Heart left ventricle (tissue), 16 donors: ENCODE measurements at places on chromosomes 3 and 15.

DNA sequence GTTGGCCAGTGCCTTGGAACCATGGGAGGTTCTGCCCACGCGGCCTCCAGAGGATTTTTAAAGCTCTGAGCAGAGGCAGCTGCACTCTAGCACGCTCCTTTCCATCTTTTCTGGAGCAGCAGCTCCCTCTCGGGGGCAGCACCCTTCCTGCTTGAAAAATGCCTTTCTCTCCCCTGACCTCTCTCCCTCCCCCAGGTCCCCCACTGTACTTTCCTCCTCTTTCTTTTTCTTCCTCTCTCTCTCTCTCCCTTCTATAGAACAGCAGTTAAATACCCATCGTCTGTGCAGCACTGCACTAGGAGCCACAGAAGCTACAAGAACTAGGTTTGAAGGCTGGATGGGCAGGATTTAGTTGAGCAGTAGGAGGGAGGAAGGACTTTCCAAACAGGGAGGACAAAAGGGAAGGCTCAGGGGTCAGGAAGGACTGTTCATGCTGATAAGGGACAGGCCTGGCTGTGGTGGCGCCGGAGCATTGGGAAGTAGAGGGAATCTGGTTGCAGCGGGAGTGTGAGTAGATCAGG lies 4.4 kb downstream of the ALPK3 start:
- DNase-seq: peak; percentile 55

DNA sequence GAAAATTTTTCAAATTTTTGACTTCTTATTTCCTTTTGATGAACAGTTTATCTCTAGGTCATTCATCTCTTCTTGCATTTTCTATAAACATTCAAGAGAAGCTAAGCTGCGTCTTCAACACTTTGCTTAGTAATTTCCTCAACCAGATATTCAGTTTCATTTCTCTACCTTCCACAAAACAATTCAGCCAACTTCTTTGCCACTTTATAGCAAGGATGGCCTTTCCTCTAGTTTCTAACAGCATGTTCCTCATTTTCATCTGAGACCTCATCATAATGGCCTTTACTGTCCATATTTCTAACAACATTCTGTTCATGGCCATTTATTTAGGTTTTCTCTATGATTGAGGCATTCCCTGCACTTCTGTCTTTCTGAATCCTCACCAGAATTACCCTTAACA lies 90.0 kb downstream of the ARIH1 start:
- DNase-seq: no peak

DNA sequence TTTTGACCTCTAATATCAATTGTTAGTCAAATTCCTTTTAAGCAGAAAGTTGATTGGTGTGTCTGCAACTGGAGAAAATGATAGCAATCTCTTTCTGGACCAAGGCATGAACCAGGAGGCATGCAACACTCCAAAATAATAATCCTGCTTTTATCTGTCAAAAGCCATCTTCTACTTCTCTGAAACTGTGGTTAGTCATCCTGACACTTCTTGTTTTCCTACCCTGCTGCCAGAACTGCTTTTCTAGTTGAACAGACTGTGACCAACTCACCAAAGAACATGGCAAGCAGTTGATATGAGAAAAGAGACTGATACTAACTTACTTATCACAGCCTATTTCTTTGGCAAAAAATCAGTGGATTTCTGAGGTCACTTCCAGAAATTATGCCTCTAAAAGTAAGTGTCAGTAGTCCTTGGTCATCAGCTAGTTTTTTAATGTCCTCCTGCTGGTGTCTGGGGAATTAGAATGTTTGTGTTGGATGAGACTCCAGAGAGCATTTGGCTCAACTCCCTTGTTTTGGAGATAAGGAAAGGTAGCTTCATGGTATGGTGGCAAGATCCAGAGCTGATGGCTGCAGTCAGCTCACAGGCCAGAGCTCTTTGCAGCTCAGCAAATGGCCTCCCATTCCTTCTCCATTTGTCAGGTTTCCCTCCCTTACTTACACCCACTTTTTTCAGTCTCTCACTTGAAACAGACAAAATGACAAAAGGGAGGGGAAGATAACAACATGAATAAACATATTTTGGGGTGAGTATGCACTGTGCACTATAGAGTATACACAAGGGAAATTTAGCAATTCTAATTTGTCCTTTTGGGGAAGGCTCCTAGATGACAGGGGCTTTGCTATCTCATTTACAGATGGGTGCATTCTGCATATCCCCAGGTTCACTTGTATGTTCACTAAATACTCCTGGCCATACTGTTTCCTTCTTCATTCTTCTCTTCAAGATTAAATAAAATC lies 7.0 kb downstream of the CRYGS start:
- no peak for DNase-seq

DNA sequence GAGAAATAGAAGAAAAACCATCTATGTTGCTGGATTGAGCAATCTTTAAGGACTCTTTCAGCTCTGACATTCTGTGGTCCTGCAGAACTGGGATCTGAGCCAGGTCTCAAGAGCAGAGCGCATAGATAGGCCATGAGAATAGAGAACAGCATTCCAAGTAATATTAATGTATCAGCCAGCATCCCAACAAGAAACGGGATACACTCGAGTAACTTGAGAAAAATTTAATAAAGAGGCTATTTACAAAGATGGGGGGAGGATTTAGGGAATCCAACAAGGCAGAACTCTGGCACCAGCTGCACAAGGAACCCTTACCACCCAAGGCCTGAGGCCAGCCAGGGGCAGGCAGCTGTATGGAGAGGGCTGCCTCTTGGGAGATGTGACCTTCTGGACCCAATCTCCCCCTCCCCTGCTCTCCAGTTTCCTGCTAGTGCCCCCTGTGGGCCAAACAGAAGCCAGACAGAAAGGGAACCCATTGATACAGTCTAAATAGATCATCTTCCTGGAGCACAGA lies 8.2 kb downstream of the TMOD2 start:
- DNase-seq: peak; percentile 60

GRCh38 chr15:96593735-96594134 lies 263.2 kb downstream of the NR2F2 start:
- DNase-seq: no peak

- DNase-seq: no peak
These were observed 1.0 kb upstream of the MYL3 start for GRCh38 chr3:46864061-46864881.

- no peak for DNase-seq
These were observed 590.4 kb downstream of the PDCD6IP start for GRCh38 chr3:34388830-34389229.

- no peak for DNase-seq
These were observed 26.6 kb downstream of the MASP1 start for GRCh38 chr3:187264911-187265310.

DNA sequence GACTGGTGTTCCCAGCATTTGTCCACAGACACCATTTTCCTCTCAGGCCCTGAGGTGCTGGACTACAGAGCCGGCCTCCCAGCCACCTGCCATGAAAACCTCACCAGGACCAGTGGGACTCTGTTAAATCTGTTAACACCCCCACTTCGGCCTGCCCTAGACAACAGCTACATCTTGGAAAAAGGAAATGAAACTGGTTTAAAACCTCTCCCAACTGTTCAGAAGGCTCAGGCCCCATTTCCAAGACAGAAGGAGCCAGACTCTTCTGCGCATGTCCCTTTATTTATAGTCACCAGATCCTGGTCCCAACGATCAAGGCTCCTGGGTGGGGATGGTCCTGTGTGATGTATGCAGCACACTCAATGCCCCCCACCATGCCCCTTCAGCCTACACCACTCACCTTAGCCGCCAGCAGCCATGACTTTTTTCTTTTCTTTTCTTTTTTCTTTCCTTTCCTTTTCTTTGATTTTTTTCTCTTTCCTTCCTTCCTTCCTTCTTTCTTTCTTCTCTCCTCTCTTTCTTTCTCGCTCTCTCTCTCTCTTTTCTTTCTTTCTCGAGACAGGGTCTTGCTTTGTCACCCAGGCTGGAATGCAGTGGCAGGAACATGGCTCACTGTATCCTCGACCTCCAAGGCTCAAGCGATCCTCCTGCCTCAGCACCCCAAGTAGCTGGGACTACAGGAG lies 25.5 kb upstream of the FLNB start:
- no peak for DNase-seq

GRCh38 chr3:64908251-64908685 lies 220.5 kb upstream of the ADAMTS9 start:
- DNase-seq: peak; percentile 65

DNA sequence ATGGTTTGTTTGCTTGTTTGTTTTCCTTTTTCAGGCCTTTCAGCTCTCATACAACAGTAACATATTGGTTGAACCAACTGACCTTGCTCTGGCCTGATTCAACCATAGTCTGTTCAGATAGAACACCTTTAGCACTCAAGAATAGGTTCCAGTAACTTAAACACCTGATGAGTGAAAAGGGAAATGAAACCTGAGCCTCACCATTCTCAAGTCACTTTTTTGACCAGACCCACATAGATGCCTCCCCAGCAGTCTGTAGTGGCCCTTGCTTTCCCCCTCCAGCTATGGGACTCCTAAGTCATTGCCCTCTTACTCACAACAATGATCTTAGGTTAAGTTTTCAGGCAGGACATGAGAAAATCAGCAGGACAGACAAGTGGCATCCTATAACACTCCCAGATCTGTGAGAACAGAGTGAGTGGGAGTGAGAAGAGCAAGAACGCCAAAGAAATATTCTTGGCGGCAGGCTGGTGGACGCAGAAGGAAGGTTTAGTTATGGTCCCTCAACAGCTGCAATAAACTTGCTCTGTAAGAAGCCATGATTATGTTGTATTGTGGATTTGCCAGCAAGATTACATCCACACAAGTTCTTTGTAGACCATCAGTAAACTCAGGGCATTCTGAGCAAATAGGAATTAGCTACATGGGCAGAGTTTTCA lies 367.5 kb downstream of the MECOM start:
- no peak for DNase-seq

DNA sequence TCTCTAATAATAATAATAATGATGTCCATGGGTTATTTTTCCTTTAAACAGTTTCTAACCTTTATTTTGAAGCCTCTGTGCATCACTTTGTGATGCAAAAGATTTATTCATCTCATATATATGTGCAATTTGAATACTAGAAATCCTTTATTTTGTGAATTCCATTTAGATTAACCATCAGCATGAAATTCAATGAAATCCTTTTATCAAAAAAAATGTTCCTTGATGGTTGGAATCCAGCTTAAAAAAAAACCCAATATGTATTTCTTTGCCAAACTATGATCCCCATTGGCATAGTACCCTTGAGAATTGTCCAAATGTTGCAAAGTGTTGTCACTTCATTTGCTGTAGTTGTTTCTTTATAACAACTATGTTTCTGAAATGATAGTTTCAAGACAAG lies 7.4 kb downstream of the TBC1D23 start:
- DNase-seq: no peak

DNA sequence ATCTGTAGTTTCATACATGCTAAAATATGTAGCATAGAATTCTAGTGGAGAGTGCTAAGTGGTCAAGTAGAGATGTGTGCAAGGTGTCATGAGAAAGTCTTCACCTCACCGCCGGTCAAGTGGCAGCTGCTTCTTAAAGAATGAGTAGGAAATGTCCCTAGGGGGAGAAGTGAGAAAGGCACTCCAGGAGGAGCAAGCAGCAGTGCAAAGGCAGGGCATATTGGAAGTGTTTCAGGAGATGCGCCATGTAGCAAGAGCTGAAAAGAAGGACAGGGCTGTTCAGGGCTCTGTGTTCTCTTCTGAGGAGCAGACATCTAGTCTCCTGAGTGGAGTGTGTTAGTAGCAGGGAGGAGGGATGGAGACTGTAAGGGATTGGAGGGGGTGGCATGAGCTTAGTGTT lies 312.4 kb upstream of the SEMA6D start:
- no peak for DNase-seq

GRCh38 chr3:143793971-143794370 lies 54.3 kb downstream of the SLC9A9 start:
- no peak for DNase-seq

- DNase-seq: no peak
These were observed 20.6 kb downstream of the LOXL1 start for GRCh38 chr15:73946795-73947370.

GRCh38 chr3:144162042-144162441 lies 190.4 kb downstream of the DIPK2A start:
- no peak for DNase-seq

- DNase-seq: no peak
These were observed 7.0 kb upstream of the USP4 start for GRCh38 chr3:49346797-49347251.

DNA sequence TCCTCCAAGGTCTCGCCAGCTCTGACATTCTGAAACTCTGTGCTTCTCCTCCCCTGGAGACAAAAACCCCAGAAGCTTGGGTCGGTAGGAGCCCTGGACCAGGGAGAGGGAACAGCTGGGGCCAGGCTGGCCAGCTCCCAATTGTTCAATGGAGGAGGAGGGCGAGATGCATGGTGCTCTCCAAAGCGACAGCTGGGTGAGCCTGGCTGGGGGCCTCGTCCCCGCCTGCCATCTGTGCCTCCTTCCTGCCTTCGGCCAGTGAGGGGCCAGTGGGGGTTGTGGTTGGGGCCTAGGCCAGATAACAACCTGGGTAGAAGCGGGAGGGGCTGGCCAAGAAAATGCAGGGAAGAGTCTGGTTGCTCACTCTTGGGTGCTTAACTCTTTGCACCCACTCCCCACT lies 79.4 kb downstream of the CORO2B start:
- DNase-seq: no peak

GRCh38 chr15:92117261-92117731 lies 263.8 kb downstream of the SLCO3A1 start:
- DNase-seq: no peak

GRCh38 chr3:25452740-25453139 lies 24.7 kb downstream of the RARB start:
- DNase-seq: no peak

GRCh38 chr15:69804786-69805185 lies 292.9 kb downstream of the TLE3 start:
- no peak for DNase-seq

GRCh38 chr15:40333922-40334492 lies 6.7 kb downstream of the CCDC9B start:
- peak; percentile 84 for DNase-seq

- DNase-seq: no peak
These were observed 127.8 kb downstream of the EPHB1 start for GRCh38 chr3:134922866-134923265.

DNA sequence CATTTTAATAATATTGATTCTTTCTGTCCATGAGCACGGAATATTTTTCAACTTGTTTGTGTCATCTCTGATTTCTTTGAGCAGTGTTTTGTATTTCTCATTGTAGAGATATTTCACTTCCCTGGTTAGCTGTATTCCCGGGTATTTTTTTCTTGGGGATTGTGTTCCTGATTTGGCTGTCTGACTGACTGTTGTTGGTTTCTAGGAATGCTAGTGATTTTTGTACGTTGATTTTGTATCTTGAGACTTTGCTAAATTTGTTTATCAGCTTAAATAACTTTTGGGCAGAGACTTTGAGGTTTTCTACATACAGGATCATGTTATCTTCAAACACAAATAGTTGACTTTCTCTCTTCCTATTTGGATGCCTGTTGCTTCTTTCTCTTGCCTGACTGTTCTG lies 418.8 kb upstream of the ALCAM start:
- DNase-seq: no peak
